ENCODE measurements at places on chromosomes 12 and 14.

DNA sequence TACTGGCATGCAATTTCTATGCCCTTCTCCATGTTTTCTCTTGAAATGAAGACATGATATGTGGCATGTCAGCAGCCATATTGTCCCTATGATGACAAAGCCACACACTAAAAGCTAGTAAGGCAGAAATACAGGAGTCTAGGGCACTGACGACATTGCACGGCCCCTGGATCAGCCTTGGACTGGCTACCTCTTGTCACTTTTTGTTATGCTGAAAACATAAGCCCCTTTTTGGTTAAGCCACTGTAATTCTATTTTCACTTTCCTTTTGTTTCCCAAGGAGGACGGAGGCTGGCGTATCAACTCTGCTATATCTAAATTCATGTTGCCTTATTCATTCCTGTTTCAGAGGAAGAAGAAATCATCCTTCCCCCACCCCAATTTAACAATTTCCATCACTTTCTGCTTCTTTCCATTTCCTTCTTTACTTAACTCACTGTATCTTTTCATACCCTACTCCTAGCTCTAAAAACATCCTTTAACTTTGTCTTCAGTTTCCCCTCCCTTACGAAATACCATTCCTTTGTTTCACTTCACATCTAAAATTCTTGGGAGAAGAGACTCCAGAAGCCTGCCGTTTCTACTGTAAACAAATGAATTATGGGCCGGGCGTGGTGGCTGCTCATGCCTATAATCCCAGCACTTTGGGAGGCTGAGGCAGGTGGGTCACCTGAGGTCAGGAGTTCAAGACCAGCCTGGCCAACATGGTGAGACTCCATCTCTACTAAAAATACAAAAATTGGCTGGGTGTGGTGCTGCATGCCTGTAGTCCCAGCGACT, 364.1 kb downstream of the PCNX1 start:
- DNase-seq, result no peak

GRCh38 chr14:21205678-21206581, 50.1 kb upstream of the OR5AU1 start:
- no peak for DNase-seq

DNA sequence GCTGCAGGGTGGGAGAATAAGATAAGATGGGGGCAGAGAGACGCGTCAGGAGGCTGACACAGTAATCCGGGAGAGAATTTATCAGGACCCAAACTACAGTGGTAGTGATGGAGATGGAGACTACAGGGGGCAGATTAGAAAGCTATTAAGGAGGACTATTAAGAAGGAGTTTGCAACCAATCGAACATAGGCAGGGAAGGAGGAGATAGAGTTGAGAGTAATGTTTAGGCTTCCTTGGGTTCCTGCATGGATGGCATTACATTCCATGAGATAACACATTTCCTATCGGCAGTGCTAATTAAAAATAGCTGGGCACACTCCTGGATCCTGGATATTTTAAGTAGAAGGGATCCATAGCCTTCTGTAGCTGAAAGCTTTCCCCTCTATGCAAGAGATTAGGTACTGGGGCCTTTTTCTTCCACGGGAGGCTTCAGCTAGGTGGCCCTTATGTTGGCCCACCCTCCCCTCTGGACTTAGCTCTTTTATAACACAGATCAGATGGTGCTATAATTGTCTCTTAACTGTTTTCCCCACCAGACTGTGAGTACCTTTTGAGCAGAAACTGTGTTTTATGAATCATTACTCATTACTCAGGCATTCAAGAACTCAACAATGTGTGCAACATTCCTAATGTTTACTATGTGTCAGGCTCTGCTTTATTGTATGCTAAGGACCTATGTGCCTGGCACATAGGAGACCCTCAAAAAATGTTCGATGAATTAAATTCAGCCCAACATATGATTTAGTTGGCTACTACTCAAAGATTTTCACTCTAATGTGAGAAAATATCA, 113.0 kb downstream of the RMST start:
- DNase-seq, result no peak

GRCh38 chr14:104140463-104141331, 2.3 kb downstream of the KIF26A start:
- no peak for DNase-seq

GRCh38 chr12:14937014-14937413, 1.3 kb downstream of the ERP27 start:
- DNase-seq, result no peak

GRCh38 chr12:11014234-11014633, 8.2 kb downstream of the TAS2R19 start:
- DNase-seq, result no peak
